ENCODE measurements at places on chromosomes 3 and 15.

DNA sequence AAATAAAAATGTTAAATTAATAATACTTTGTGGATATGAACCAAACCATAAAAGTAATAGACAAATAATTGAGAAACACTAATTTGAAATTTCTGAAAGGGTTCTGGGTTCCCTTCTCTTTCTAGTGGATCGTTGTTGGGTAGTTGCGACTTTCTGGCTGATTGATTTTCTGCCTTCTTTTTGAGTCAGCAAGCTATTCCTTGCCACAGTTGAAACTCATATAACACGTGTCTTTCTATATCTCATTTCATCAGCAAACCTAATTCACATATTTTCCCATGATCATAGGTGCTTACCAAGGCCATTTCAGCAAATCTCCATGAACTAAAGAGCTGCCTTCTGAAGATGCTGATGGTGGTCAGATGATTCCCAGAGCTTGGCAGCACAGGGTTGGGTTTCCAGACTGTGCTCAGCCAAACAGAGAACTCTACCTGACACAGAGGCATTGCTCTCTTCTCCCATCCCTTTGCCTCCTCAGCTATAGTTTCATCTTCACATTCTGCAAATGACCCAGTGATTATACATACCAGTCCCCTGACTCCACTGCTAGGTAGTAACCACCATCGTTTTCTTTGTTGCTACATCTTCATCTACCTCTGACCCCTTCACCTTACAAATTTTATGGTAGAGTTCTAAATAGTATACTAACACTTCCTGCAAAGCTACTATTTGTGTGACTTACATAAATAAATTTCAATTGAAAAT lies 383.9 kb upstream of the DPH6 start:
- no peak for DNase-seq

DNA sequence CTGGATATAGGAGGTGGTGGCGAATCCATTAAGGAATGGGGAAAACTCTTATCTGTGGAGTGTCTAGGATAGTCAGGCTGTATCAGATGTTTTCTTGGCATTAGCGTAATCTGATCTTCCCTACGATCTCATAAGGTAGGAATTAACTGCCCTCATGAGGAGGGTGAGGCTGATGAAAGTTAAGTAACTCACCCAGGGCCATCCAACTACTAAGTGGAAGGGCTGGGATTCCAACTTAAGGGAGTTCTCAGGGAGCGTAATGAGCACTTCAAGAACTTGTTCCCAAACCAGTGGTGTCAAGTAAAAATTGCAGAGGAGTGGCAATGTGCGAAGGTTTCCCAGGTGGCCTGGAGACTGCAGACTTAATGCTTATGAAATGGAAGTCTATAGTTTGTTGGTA lies 55.9 kb upstream of the OSBPL11 start:
- no peak for DNase-seq

DNA sequence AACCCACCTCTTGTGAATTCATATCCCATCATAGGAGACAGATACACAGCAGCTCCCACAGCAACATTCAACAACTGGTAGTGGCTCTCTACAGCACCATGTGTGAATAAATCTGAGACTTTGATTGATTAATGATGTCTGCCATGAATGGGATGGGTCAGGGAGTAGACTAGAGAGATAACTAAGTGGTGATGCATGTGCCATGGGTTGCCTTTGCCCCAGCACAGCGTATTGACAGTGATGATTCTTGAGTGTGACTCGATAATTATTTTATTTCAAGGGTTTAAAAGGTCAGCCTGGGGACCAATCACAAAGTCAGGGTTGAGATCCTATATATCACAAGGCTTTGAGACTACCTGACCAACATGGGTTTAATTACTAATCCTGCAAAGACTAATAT lies 295.9 kb downstream of the PTPRG start:
- DNase-seq: no peak

DNA sequence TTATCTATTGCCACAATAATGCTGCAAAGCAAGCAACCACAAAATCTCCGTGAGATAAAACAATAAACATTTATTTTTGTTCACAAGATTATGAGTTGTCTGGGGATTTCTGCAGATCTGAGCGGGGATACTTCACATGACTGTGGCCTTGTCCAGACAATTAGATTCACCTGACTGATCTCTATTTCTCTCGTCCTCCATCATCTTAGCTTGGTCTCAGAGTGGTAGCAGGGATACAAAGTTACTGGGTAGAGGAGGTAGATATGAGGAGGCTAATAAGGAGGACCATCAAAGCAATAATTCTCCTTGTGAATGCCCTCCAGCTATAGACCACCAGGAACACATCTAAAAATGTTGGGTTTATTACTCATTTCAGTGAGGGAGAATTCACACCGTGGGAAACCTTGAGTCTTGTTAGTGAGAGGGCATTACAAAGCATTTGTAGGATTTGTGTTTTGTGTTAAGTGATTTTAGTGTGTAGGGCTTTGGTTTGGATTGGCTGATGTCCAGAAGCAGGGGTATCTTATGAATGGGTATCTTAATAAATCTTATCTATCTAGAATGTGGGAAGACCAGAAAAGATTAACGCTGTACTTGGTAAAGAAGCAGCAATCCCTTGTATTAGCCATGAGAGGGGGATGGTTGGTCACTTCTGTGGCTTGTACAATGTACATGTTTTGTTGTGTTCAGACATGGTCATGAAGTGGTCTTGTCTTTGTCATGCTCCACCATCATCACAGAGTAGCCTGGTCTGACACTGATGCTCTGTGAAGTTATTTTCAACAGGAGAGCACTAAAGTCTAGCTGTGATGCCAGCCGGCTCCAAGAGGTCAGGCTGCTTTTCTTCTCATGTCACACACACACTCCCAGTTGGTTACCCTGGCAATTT lies 287.6 kb upstream of the STT3B start:
- no peak for DNase-seq

GRCh38 chr15:43209059-43209824 lies 11.6 kb downstream of the EPB42 start:
- no peak for DNase-seq

DNA sequence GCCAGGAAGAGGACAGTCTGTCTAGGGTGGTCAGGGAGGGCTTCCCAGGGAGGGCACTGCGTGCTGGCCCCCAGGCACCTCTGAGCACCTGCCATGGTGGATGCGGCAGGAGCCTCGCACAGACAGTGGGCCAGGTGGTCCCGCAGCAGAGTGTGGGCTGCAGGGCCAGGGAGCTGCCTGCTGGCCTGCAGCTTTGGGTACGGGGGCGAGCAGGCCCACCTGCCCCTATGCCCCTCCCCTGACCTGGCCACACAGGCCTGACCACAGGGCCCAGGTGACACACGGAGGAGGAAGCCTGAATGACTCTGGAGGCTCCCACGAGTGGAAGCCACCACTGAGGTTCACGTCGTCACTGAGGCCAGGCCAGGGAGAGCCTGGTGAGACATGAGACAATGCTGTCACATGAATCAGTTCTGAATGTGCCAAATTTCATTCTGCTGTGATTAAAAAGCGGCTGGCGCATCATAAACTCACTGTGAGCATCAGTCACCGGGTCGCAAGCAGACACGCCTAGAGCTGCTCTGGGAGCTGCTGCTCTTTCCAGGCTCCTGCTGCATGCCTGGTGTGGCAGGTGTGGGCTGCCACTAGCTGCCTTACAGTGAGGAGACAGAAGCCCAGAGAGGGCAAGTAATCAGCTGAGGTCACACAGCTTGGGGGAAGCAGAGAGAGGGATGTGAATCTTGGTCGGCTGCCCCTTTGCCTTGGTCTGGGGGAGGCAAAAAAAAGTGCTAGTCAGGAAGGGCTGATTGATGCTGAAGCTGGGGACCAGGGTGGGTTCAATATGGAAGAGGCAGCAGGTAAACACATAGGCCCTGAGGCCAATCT lies 39.5 kb upstream of the IQSEC1 start:
- DNase-seq: no peak

DNA sequence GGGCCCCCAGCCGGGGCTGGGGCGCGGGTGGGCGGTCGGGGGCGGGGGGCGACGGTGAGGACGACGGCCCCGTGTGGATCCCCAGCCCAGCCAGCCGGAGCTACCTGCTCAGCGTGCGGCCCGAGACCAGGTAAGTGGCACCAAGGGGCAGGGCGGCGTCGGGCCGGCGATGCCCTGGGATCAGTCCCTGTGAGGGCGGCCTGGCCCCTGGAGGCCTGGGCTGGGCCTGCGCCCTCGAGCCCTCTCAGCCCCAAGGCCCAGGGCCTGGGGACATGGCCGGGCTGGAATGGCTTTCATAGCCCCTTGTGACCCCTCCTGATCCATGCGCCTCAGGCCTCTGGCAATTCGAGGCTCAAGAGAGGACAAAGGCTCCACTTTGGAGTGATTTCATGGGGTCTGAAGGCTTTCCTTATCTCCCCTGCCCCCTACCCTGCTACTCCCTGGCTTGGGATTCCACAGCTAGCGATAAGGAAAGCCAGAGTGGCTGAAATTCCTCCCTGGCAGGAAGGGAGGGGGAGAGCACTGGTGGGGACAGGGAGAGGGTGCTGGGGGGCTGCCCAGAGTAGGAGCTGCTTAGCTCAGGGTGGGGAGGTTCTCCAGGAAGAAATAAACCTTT lies 418 bp downstream of the ALPK3 start:
- DNase-seq: no peak

DNA sequence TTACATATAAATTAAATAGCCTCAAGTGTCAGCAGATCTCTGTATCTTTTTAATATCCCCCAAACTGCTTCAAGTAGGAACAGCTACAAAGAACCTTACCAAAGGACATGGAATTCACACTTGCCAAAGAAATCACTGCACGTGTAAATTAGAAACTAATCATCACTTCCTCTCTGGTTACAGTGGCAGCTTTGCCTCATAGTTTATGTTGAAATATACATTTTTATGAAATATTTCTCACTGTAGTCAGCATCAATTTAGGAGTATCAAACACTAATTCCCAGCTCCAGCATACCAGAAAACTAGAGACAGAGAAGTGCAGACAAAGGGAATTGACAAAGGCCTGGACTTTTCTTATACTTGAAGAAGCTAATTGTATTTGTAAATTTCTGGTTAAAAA lies 260.9 kb downstream of the TIGIT start:
- peak; percentile 51 for DNase-seq
